ENCODE measurements at places on chromosomes 6 and 20. TPM values are rescaled to one million over a fixed set of nuclear protein-coding genes. Genes with fewer than 3 reads are reported as not detected.

Gene MYB
- polyA plus RNA-seq = 5.5 TPM

- no peak for DNase-seq
Measured at GRCh38 chr6:111482188-111482958, 645 bp downstream of the REV3L start.

DNA sequence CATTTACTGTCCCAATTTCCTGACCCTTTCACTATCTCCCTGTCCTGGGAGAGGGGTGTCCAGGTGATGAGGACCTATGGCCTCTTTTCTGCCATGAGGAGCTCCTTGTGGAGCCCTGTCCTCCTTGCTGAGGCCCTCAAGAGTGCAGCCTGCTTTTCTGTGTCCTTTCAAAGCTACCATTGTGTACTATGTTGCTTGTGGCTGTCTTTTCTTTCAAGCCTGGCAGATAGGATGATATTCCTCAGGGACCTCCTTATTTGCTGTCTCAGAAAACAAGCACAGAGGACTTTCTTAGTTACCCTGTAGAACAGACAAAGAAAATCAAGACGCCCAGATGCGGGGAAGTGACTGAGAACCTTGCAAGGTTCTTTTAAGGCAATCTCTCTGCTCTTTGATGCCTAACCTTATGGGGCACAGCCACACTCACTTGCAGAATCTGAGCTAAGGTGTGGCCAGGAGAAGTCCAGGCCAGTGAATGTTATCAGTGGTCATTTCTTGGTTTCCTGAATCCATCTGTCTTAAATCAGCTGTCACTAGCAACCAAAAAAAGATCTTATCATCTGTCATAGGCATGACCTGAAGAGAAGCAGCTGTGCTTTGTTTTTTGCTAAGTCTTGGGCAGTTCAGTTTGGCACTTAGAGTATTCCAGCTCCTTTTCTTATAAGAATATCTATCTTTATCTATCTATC lies 17.2 kb downstream of the CARMIL1 start:
- no peak for DNase-seq

GRCh38 chr20:62984666-62985443 lies 21.9 kb downstream of the BHLHE23 start:
- DNase-seq = no peak

- DNase-seq = peak; percentile 70
Measured at GRCh38 chr20:46512943-46513844, at the start of gene ZNF334. ZNF334 (minus strand) TSS chr20:46513559; CDS start chr20:46512102, 1,457 bp downstream.

GRCh38 chr20:10217721-10218410 lies 764 bp upstream of the SNAP25 start:
- DNase-seq = no peak

All from renal cortex interstitium (tissue), 15 donors.